ENCODE measurements at places on chromosomes 4 and X.

GRCh38 chr4:142402900-142403299 is 443.2 kb downstream of the INPP4B start:
- DNase-seq: no peak

GRCh38 chr4:24611575-24611974 is 27.2 kb upstream of the DHX15 start:
- no peak for DNase-seq

DNA sequence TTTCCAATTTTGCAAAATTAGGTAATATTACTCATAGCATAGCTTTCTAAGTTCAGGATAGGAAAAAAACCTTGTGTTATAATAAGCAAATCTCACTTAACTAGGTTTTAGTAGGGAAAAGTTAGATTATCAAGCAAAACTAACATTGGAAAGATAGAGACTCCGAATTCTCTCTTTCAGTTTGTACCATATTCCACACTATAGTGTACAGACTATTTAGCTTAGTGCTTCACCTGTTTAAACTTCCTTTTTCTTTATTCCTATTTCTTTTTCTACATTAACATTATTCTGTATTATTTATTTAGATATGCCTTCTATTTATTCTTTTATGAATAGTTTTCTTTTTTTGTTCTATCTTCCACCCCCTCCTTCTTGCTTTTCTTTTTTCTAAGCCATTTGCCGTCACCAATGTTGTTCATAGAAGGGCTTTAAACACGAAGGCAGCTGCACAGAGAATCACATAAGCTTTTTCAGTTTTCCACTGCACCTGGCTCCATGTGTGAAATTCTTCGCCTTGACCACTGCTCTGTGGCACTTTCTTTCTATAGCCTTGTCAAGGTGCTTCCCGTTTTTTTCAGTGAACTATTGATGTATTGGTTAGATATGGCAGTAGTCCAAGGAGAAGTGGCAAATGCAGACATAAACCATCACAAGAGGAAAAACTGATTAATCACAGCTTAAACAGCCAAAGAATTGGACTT is 8.5 kb downstream of the PCDH10 start:
- DNase-seq: no peak

DNA sequence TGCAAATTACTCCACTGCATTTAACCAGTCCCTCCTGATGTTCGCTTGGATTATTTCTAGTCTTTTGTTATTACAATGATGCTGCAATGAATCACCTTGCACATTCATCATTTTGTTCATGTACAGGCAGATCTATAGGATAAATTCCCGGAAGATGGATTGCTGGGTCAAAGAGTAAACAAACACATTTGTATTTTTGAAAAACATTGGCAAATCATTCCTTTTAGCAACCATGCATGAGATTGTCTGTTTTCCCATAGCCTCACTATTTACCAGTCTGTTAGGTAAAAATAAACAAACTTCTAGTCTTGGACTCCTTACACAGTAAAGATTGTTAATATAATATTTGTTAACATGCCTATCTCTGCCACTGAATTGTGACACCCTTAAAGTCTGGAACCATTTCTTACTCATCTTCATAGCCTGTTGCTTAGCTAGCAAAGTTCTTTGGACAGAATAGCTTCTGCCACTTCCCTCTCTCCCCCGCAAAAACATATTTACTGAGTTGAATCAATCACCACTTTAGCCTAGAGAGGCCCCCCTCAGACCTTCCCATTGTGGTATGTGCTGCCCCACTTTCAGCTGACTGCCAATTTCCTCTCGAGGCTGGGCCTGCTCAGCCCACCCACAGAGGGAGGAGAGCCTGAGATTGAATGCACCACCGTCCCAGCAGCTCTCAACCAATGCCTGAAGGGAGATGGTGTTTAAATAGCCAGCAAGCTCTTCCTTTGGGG is 108.4 kb upstream of the ATXN3L start:
- no peak for DNase-seq

DNA sequence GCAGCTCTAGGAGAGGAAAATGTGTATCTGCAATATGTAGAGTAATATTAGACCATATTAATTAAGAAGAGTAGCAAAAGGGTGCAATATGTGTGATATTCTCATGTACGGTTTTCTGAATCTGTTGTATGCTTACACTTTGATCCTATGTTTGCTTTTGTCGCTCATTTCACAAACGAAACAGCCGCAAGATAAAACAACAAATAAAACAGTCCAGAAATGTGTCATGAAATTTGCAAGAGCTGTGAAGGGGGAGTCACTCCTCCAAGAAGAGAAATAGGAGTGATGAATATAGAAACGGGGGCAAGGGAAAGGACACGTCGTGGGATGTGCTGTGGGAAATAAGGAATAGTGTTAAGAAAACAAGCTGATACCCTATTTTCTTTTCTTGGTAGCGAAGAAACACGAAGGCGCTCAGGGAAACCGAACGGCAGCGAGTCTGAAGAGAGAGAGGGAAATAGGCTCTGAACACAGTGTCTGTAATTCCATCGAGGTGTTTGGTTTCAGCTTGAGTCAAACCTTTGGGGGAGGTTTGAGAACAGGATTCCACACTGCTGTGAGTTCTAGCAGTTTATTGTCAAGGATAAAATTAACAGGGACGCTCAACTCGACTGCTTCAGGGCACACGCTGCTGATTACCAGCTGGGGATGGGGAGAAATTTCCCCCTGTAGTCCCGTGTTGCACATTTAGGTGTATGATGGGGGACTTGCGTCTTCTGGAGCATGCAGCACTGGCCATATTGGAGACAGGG is 595.6 kb upstream of the TENM3 start:
- no peak for DNase-seq

DNA sequence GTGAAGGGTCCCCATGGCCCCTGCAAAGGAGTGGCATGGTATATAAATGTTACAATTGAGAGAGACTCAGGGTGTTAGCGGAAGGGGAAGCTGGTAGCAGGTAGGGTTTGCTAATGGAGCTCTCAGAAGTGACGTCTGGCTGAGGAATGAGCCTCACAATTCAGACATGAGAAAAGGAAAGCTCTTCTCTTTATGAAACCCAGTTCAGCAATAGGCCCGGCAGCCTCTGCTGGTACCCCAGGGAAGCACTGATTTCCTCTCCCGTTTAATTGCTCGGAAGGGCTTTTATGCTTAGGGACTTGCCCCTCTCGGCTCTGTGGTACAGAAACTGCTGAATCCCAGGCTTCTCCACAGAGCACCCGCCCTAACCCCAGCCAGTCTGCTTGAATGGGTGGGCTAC is 19.4 kb upstream of the AFAP1 start:
- no peak for DNase-seq

GRCh38 chr4:7015383-7016035 is 27.7 kb upstream of the TADA2B start:
- DNase-seq: no peak

Measured in GM18507 (cell line).